ENCODE measurements at places on chromosomes 7 and 10. TPM values are rescaled to one million over a fixed set of nuclear protein-coding genes. Genes with fewer than 3 reads are reported as not detected.

DNA sequence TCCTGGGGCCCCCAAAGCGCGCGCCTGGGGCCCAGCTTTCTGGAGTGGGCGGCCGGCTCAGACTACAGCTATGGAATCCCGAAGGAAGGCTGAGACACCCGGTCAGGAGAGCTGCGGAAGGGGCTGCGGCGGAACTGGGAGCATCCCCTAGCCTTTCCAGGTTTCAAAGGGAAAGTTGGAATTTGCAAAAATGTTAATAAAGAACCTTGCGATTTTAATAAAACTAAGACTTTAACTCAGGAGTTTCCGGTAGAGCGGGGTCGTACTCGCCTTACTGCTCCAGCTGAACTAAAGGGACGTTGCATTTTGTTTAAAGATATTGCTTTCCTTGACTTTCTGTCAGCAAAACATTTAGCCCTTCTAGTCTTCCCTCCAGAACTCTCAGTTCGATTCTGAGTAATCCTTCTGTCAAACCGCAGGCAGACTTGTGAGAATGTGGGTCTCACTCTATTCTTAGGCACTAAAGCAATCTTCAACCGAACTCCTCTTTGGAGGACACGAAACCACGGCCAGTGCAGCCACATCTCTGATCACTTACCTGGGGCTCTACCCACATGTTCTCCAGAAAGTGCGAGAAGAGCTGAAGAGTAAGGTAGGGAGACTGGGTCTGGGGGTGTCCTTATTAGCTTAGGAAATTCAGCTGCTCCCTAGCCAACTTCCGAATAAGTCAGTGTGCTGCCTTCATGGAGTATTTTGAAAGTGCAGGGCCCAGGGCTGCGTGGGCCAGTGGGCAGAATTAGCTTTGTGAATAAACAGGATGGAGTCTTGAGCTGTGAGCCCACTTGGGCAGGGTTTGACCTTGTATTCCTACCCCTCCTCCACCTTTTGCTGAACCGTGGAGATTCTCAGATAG lies 1.9 kb downstream of the CYP26A1 start:
- DNase-seq, result no peak

DNA sequence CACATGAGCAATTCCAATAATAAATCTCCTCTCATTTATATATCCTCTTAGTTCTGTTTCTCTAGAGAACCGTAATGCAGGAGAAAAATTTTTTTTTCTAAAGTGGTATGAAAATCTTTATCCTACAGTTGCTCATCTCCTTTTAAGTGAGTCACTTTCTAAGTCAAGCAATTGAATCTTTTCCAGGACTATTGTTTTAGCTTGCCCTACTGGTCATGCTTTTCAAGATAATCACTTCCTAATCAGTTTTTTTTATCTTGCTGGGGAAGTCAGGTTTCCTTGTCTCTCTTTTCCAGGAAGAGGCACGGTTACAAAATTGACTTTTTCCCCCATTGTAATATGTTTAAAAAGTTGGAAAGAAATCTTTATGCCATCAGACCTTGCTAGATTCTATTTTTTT lies 44.0 kb downstream of the INPP5F start:
- no peak for DNase-seq

DNA sequence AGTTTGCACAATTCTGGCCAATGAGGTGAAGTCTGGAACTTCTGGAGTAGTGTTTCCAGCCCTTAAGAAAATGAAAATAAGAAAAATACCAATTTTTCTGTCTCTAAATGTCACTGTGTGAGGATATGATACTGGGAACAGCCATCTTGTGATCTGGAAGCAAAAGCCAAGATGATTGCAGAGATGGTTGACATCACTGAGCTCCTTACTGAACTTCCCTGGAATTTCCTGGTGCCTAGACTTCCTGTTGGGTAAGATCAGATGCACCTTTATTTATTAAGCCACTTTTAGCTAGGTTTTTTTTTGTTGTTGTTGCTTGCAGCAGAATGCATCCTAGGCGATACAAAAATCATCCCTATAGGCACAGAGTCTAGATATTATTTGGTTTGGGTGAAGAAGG lies 27.3 kb upstream of the INHBA start:
- no peak for DNase-seq

DNA sequence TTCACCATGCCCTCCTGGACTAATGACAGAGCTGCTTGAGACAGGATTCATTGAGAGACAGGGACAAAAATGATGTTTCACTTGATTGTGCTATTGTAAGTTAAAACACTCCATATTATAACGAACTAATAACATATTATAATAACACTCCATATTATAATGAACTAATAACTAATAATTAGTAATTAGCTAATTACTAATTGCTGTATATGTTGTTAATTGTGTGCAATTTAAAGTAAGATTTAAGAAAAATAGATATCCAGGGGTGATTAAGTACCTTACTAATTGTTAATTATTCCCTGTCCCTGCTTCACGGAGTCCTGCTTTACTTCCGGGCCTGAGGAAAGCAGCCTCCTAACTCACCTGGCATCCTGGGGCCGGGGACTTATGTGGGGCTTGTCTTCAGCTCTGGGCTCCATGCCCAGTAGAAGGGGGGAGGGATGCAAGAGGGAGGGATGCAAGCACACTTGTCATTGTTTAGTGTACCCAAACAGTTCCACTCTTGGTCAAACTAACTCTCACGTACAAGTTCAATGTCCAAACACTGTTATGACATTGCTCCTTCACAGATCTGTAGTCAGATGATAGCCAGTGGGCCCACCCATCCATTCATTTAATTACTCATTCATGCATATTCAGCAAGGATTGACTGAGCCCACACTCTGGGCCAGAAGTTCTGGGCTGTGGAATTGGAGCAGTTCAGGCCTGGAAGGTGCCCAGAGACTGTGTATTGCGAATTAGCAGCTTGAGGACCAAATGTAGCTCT lies 53.8 kb downstream of the COL13A1 start:
- no peak for DNase-seq

- no peak for DNase-seq
These were observed 58.8 kb downstream of the ARL4A start for GRCh38 chr7:12746211-12746610.

DNA sequence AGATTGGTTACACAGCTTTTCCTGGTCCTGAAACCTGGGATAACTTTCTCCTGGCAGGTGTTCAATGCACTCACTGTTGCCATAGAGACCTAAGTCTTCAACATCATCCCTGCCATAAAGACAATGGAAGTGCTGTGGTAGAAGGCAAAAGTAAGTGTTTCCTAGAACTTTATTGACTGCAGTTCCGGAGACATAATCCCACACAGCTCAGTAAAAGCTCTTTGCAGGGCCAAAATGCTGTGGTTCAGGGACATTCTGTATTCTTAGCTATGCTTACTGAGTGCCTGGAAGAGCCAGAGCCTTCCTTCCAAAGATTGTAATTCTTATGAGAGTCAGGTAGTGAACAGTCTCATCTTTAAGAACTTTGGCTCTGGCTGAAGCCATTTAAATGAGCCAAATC lies 5.3 kb downstream of the WIPF3 start:
- peak; percentile 17 for DNase-seq

DNA sequence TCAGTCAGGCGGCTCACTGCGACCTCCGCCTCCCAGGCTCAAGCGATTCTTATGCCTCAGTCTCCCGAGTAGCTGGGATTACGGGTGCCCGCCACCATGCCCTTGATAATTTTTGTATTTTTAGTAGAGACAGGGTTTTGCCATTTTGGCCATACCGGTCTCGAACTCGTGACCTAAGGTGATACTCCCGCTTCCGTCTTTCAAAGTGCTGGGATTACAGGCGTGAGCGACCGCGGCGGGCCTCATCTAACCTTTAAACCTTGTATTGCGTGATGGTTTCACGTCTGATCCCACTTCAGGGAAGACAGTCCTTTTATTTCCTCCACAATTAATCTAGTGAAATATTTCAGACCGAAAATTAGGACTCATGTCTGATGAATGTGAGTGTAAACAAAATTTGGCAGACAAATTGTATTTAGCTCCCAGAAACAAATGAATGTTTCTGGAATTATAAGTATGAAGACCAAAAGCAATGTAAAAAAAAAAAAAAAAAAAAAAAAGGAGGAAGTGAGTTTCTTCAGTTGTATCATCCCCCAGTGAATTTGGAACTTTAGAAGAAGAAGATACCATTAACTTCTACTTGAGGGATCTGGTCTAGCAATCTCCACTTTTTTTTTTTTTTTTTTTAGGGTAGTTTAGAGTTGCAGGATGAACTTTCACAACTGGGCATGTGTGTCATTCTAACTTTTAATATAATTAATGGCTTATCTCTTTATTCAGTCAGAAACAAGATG lies 1.6 kb downstream of the NUP42 start:
- no peak for DNase-seq

DNA sequence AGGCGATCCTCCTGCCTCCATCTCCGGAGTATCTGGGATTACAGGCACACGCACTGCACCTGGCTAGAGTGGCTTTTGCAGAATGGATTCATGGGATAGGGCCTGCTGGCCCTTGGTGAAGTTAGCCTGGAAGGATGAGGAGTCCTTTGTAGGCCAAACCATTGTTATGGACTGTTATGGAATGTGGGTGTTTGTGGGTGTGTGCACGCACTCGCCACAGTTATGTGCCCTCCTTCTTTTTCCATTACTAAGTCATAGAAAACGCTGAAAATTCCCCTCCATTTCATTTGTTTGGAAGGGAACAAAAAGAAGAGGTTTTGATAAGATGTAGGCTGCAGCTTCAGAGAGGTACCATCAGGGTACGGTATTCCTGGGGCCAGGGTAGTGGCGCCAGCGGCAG lies 15.0 kb downstream of the ZNF862 start:
- no peak for DNase-seq

DNA sequence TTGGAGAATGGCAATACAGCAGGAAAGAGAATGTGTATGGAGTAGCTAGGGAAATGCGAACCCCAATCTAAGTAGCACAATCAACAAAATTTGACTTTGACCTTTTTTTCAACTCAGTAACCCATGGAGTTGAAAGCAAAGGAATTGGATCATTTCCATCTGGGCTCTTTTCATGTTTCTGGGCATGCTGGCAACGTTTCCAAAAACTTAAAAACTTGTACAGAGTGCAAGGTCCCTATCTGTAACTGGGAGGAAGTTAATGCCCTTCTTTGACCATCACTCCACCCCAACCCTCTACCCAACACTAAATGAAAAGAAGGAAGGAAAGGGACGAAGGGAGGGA lies 1.3 kb upstream of the HIBADH start:
- DNase-seq, result no peak

DNA sequence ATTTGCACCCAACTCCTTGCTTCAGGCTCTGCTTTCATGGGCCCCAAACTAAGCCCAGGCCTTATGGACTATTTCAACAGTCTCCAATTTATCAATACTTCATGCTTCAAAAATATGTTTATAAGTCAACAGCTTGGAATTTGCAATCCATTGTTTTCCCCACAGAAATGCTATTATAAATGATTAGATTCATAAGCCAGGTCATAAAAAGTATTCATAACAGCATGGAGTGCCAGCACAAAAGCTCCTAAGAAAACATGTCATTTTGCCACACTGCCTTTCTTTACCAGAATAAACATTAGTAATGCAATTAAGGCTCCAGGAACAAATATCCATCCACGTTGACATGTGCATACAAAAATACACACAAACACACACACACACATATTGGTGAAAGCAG lies 30.1 kb downstream of the OSBPL3 start:
- no peak for DNase-seq

Gene COL26A1
- 2.4 TPM for polyA plus RNA-seq
